ENCODE measurements at places on chromosomes 6 and 20.

DNA sequence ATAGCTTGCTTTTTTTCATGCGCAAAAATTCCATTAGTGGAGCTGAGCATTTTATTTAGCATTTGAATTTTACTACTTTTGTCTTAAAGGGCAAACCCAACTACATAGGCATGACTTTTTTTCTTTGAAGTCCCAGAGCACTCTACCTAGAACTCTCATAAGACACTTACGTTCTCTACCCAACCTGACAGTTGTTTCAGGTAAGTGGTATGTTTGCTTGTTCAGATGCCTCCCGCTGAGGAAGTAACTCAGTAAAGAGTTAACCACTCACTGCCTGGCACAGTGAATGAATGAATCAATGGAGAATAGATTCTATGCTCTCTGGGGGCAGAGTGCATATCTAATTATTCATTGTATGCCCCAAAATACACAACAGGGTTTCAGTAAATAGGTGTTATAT is 212.3 kb upstream of the PRDM1 start:
- DNase-seq, result no peak

- DNase-seq, result no peak
Observed at GRCh38 chr6:28589234-28589956, 63.7 kb downstream of the GPX5 start.

DNA sequence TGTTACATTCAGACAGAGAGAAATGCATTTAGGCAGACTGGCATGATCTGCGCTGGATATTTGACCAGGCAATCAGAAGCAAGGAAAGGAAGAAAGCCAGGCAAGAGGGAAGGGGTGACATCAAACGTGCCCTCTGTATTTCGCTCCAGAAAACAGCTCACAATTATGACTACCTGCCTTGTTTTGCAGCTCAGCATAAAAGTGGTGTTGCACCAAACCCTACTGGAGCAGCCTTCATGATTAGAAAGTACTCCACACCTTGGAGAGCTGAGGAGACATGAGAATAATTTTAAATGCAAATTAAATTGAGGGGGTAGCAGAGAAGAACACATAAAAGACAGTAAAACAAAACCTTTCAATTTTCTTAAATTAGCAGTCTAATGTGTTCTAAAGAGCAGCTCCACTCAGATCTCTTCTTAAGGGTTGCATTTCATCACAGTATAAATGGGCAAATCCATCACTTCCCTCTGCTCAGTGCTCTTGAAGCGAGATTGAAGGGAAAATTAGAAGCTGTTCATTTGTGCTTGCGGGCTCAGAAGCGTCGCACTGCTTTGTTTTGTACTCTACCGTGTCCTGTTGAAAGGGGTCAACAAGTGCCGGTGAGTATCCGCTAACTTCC is at the start of gene PHACTR1:
PHACTR1 (plus strand) TSS at position 470 of the 619 bp plus-strand sequence.
- DNase-seq, result no peak

DNA sequence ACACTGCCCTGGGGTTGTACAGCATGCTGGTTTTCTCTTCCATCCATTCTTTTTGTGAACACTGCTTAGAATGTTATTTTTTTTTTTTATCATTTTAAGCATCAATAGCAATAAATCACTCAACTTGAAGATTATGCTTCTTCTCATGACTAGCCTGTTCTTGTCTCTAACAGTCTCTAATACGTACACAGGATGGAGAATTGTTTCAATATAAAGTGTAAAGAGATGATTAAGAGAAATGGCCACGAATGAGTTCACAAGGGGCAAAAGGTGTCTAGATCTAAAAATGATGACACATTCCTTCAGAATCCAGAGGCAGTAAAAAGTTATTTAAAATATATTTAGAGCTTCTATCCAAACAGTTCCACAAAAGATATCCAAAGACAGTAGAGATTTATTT is 390.2 kb downstream of the HDGFL1 start:
- DNase-seq, result no peak

DNA sequence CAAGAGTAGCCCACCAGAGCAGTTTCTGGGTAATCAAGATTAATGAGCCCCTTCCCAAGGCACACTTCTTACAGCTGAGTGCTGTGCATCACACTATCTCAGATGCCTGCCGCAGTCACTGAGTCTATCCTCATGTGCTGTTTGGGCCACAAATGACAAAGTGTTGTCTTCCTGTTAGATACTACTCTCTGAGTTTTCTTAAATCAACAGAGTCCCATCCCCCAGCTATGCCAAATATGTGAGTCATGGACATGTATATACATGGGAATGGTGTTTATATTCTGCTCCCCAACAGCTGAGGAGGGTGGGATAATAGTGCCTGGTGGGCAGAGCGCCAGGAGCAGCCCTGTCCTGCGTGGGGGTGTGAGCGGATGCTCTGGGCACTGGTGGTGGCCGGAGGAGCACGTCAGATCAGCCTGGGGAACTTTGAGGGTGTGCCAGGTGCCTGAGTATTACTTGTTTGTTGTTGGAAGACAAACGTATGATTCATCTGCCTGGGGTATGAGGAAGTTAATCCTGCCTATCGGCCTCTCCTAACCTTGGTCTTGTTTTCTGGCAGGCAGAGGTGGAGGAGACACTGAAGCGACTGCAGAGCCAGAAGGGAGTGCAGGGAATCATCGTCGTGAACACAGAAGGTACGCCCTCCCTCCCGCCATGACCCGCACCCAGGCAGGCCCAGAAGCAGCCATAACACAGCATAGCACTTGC is 9.6 kb downstream of the DYNLRB1 start:
- no peak for DNase-seq

DNA sequence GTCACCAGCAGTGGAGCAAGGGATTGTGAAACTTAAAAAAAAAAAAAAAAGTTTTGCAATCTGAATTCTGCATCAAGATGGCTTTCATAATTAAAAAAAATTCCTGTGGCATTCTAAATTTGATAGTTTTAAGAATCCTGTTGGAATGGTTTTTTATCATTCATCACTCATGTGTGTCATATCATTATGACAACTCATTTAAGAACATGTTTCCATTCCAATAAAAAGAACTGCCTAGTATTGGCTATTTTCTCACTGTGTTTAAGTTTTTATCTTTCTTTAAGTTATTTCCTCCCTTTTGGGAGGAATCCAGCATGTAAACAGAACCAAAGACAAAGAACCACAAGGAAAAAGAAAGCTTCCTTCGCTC is 26.2 kb upstream of the RHAG start:
- no peak for DNase-seq

GRCh38 chr20:58981628-58982364 is 740 bp downstream of the NELFCD start:
- no peak for DNase-seq

GRCh38 chr6:154606457-154606856 is 96.0 kb upstream of the CNKSR3 start:
- DNase-seq, result no peak

DNA sequence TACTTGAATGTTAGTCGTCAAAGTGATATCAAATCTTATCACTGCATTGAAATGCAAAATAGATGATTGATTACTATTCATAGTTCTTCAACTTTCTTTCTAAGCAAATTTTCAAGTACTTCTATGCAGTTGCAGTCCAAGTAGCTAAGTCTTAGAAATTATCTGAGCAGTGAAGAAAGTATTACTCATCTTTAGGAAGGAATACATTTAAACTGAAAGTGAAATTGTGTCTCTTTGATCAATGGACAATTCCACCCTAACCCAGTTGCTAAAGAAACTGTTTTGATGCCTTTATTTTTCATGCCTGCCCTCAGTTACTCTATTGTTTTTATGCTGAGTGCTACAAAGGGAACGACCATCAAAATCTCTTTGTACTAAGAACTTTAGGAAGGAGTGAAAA is 337.4 kb downstream of the GRIK2 start:
- no peak for DNase-seq

All from effector CD8-positive, alpha-beta T cell (primary cell).